Lung (tissue), 17 donors: ENCODE measurements at places on chromosomes 1 and 21. TPM values are rescaled to one million over a fixed set of nuclear protein-coding genes. Genes with fewer than 3 reads are reported as not detected.
A peak's percentile ranks its signal among the peaks of the same experiment; 100 is the strongest.

- DNase-seq, result no peak
These were observed 154.3 kb downstream of the GLUL start for GRCh38 chr1:182237329-182237728.

Gene TYW3
- total RNA-seq, result 12.2 TPM

GRCh38 chr1:228072658-228073043 is 9.9 kb upstream of the ARF1 start:
- DNase-seq, result no peak

GRCh38 chr1:41735631-41736260 is 183.0 kb downstream of the HIVEP3 start:
- DNase-seq, result peak; percentile 80

Gene ASPM
- 7.3 TPM for total RNA-seq

Gene SGIP1
- total RNA-seq, result 17.0 TPM

DNA sequence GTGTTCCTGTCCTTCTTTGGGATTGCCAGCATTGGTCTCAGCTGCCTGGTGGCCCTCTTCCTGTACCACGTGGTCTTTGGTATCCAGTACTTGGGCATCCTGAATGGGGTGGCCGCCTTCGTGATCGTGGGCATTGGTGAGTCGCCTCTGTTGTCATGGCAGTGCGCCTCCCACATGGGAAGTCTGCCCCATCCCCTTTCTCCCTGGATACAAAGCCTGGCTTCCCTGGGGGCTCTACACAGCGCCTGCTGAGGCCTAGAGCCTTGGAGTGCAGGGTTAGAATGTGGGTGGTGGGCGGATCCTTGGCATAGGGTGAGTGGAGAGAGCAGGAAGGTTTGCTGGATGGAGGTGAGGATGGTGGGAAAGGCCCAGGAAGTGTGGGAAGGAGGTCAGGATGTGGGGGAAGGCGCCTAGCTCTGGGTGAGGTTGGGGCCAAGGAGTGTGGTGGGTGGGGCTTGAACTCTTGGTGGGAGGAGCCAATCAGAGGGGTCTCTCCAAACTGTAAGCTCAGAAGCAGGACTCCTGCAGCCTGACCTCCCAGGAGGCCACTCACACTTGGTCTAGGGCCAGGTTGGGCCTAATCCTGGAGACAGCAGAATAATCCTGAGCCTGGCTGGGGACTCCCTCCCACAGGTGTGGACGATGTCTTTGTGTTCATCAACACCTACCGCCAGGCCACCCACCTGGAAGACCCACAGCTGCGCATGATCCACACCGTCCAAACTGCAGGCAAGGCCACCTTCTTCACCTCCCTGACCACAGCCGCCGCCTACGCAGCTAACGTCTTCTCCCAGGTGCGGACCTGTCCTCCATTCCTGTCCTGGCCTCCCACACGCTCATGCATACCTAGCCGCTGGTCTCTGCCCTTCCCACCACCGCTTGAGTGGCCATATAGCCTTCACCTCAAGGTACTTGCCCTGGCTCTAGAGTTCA is 36.7 kb downstream of the DISP3 start:
- no peak for DNase-seq

Gene HORMAD1
- total RNA-seq, result 1.2 TPM

DNA sequence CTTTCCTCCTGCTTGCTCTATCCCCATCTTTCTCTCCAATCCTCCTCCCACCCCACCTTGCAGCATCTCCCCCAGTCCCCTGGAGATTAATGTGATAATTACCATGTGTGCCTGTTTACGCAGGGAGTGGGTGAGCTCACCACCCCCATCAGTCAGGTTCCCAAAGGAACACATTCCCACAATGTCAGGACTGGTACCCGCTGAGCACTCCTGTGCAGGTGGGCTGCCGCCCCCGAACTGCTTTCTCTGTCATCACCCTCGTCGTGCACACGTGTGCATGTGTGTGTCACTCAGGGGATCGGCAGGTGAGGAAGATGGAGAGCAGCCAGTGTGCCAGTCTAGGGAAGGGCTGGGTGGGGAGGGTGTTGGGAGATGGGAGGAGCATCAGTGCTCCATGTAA is 163.4 kb downstream of the CACNA1E start:
- DNase-seq, result no peak

GRCh38 chr1:180742663-180743062 is 110.8 kb downstream of the XPR1 start:
- DNase-seq, result no peak

Gene TNNI3K
- not detected for total RNA-seq

Gene ELF3
- 150 TPM for total RNA-seq

- DNase-seq, result no peak
These were observed 34.6 kb downstream of the TMEM63A start for GRCh38 chr1:225847610-225848009.

- DNase-seq, result no peak
These were observed 152.2 kb downstream of the SIPA1L2 start for GRCh38 chr1:232477728-232478127.

DNA sequence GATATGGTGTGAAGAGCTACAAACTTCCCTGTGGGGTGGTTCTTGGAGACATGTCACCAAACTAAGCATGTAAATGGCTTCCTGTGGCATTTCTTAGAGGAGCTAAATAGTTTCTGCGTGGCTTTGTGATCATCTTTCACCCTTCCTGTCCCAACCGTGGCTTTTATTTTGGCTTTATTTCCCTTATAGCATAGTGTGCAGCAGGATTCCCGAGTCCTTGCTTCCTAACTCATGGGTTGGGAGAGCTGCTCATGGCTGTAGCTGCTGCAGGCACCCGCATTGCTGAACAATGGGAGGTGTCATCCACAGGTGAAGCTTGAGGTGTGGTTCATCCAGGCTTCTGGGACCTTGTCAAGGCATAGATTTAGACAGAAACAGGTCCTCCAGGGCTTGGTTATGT is 192.0 kb downstream of the SDCCAG8 start:
- DNase-seq, result no peak

Gene EPHA2
- total RNA-seq, result 35.6 TPM

- no peak for DNase-seq
These were observed 46.3 kb downstream of the PRDM15 start for GRCh38 chr21:41832596-41833496.

DNA sequence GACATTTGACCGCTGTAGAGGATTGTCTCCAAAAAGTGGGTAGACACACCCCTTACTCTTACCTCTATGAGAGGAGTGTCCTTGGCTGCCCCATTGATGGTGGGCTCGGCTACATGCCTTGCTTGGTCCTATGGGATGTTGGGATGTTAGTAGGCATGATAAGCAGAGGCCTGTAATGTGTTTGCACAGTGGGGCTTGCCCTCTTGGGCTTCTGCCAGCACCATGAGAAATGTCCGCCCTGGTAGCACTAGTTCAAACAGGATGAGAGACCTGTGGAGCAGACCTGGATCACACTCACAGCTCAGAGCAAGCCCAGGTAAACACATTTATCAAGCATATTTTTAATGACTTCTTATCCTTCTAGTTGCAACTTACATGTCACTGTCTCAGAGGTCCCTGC is 54.2 kb downstream of the SH3GLB1 start:
- no peak for DNase-seq

Gene S100A1
- total RNA-seq, result 1.8 TPM
